ENCODE measurements at places on chromosomes 13 and 19. TPM values are rescaled to one million over a fixed set of nuclear protein-coding genes. Genes with fewer than 3 reads are reported as not detected.

TIMM50 gene
- 46.9 TPM for total RNA-seq

DNASE2 gene
- total RNA-seq = 25.7 TPM

AXL gene
- total RNA-seq = 136 TPM

ICAM3 gene
- 15.1 TPM for total RNA-seq

ITGBL1 gene
- total RNA-seq = 183 TPM

REXO1 gene
- 4.1 TPM for total RNA-seq

ZNF723 gene
- not detected for total RNA-seq

TEX26 gene
- total RNA-seq = not detected

ODAD3 gene
- total RNA-seq = 0.94 TPM

SAFB gene
- 50.3 TPM for total RNA-seq

TMEM38A gene
- total RNA-seq = 3.7 TPM

CALR3 gene
- total RNA-seq = 0.08 TPM

DAND5 gene
- not detected for total RNA-seq
